ENCODE measurements at places on chromosomes 2 and 18. TPM values are rescaled to one million over a fixed set of nuclear protein-coding genes. Genes with fewer than 3 reads are reported as not detected.
A peak's percentile ranks its signal among the peaks of the same experiment; 100 is the strongest.

The SPHKAP gene
- not detected for total RNA-seq

The NLRC4 gene
- total RNA-seq = not detected

The ABCG5 gene
- 0.66 TPM for total RNA-seq

The PRR30 gene
- not detected for total RNA-seq

The ZC3H8 gene
- total RNA-seq = 10.6 TPM

The TMEM182 gene
- 12.1 TPM for total RNA-seq

The DHRS9 gene
- 16.6 TPM for total RNA-seq

DNA sequence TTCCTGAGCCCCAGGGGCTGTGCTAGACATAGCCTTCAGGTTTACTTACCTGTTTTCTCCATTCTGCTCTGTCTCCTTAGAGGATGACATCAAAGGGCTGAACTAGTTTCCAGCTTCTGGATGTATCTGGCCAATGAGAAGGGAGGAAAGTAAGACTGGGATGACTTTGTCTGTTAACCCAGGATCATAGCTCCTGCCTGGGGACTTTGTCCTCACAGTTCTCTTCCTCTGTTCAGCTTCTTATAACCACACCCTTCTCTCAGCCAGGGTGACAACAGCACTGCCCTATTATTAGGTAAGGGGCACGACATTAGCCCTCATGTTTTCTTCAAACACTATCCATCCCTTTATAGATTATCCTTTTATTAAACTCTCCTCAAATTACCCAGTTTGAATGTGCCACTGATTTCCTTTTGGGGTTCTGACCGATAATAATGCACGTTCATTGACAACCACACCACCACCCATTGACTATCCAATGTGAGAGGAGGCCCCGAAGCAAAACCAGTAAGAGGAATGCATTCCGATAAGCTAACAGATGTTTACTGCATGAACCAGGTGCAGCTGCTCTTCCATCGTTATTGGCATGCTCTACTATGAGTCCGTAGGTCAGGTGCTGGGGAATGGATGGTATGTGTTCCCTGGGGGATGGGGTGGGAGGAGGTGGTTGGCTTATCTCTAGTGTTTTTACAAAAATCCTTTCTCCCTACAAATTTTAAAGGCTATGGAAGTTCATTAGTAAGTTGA lies 23.5 kb downstream of the TSN start:
- peaks cover 49% of the 10 kb centered on the region for H3K4me1 ChIP-seq
- H3K27ac ChIP-seq = peak overlapping the region; percentile 7
- no peaks in the 10 kb centered on the region for H3K27me3 ChIP-seq
- peaks cover 7% of the 10 kb centered on the region for H3K36me3 ChIP-seq
- peak overlapping the region; percentile 9 for H3K4me3 ChIP-seq

DNA sequence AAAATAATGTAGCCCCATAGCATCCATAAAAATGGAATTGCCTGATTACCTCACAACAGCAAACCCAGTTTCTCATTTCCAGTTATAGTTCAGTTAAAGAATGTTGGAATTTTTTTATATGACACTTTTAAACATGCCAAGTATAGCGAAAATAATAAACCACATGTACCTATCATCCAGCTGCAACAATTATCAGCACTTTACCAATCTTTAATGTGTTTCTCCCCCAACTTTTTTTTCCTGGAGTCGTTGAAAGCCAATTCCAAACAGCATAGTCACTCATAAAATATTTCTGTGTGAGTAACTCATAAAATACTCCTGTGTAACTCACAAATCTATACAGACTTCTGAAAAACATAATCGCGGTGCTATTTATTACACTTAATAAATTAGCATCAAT lies 38.1 kb downstream of the SMAD4 start:
- no peaks in the 10 kb centered on the region for H3K27me3 ChIP-seq
- peak overlapping the region; percentile 66 for H3K27ac ChIP-seq
- H3K4me3 ChIP-seq = no peak overlapping the region
- H3K4me1 ChIP-seq = peaks cover 8% of the 10 kb centered on the region
- peaks cover 16% of the 10 kb centered on the region for H3K36me3 ChIP-seq

GRCh38 chr2:46323730-46324129 lies 26.5 kb downstream of the EPAS1 start:
- H3K27me3 ChIP-seq = no peaks in the 10 kb centered on the region
- no peak for DNase-seq
- H3K36me3 ChIP-seq = no peaks in the 10 kb centered on the region

GRCh38 chr2:12897181-12897580 lies 180.4 kb downstream of the TRIB2 start:
- no peaks in the 10 kb centered on the region for H3K4me1 ChIP-seq
- H3K27ac ChIP-seq = no peak overlapping the region
- H3K4me3 ChIP-seq = no peak overlapping the region
- H3K27me3 ChIP-seq = no peaks in the 10 kb centered on the region

GRCh38 chr2:75710220-75710576 lies 517 bp downstream of the GCFC2 start:
- peaks cover 27% of the 10 kb centered on the region for H3K36me3 ChIP-seq
- DNase-seq = no peak
- peak overlapping the region; percentile 72 for H3K27ac ChIP-seq
- peaks cover 18% of the 10 kb centered on the region for H3K4me1 ChIP-seq
- peaks cover 7% of the 10 kb centered on the region for H3K27me3 ChIP-seq
- peak overlapping the region; percentile 69 for H3K4me3 ChIP-seq

GRCh38 chr2:10091182-10091888 lies 11.1 kb upstream of the CYS1 start:
- peaks cover 36% of the 10 kb centered on the region for H3K4me1 ChIP-seq
- no peak for DNase-seq
- no peaks in the 10 kb centered on the region for H3K27me3 ChIP-seq
- peak overlapping the region; percentile 25 for H3K4me3 ChIP-seq

DNA sequence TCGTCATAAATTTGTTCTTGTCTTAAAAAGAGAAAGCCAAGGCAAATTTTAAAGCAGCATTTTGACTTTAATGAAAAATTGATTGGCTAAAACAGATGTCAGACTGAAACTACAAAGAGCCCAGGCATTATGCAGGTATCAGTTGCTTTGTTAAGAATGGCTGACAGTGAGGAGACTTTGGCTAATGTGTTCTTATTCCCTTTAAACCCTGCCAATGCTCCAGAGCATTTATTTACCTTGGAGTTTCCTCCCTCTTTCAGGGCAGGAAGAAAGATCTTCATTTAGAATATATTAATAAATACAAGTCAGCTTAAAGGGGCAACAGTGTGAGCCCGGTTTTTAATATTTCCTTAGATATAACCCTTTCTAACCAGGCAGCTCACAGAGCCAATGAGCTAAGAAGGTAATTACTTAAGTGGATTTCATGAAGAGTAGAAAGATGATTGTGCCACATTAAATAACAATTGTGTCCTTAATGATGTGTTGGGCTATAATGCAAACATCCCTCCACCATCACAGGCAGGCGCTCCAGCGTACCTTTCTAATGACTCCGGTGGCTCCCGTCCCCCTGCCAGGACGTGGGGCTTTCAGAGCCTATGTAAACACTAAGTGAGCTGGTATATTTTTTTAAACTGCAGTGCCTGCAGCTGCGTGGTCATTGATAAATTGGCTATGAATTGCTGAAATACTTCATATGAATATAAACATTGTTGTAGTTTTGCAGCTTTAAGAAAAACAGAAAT lies 349.4 kb upstream of the POU3F3 start:
- H3K4me3 ChIP-seq = no peak overlapping the region
- H3K4me1 ChIP-seq = no peaks in the 10 kb centered on the region
- no peak for DNase-seq

DNA sequence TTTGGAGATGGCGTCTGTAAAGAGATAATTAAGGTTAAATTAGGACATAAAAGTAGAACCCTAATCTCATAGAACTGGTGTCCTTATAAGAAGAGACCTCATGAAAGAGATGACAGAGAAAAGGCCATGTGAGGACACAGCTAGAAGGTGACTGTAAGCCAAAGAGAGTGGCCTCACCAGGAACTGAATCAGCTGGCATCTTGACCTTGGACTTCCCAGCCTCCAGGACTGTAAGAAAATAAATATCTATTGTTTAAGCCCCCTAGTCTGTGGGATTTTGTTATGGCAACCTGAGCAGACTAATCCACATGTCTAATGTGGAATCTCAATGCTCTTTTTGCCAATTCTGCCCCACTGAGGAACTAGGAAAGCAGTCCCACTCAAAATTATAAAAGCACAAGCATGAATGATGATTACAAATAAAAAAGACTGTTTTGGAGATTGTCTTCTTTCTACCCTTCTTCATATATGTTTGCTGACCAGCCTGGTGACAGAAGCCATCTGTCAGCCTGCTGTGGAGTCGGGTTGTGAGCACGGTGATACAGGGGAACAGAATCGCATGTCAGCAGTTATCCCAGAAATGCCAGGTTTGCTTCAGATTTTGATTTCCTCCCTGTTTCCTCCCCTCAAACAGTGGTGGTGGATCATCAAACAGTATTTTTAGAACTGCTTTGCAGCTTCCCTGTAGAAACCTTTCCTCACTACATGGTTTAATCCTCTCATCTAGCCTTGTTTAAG lies 54.2 kb downstream of the INPP4A start:
- no peak for DNase-seq
- H3K27ac ChIP-seq = no peak overlapping the region
- no peaks in the 10 kb centered on the region for H3K27me3 ChIP-seq
- no peaks in the 10 kb centered on the region for H3K36me3 ChIP-seq
- H3K4me3 ChIP-seq = no peak overlapping the region

DNA sequence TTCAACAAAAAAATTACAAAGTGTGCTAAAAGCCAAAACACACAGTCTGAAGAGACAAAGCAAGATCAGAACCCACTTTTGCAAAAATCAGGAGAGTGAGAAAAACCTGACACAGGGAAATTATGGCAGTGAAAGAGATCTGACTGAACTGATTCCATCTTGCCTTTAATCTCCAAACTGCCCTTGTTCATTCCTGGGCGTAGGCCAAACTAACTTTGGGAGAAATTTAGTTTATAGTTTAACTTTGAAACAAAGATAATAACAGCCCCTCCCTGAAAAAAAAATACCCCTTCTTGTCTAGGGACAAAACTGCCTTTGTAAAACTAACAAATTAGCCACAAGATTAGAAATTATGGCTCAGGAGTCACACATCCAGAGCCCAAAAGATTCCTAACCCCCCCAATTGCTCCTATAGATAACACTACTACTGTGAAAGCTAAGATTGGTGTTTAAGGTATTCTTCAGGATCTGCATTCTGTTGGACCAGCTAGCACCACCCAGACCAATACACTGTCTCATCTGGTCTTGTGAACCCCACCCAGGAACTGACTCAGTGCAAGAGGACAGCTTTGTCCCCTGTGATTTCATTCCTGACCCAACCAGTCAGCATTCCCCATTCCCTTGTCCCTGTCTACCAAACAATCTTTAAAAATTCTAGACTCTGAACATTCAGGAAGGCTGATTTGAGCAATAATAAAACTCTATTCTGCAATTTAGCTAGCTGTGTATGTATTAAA lies 226.1 kb upstream of the SH3BP4 start:
- no peak overlapping the region for H3K27ac ChIP-seq
- H3K4me3 ChIP-seq = no peak overlapping the region
- no peaks in the 10 kb centered on the region for H3K27me3 ChIP-seq
- DNase-seq = peak; percentile 6

DNA sequence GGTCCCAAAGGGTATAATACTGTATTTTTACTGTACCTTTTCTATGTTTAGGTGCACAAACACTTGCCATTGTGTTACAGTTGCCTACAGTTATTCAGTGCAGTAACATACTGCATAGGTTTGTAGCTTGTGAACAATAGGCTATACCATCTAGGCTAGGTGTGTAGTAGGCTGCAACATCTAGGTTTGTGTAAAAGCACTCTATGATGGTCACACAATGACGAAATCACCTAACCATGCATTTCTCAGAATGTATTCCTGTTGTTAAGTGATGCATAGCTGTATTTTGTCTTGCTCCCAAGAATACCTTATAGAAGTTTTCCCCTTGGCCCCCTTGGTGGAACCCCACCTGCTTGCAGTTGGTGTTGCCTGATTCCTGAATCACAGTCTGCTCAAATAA lies 29.3 kb upstream of the AGFG1 start:
- no peaks in the 10 kb centered on the region for H3K36me3 ChIP-seq
- DNase-seq = no peak
- H3K4me1 ChIP-seq = no peaks in the 10 kb centered on the region
- H3K4me3 ChIP-seq = no peak overlapping the region
- H3K27ac ChIP-seq = no peak overlapping the region
- no peaks in the 10 kb centered on the region for H3K27me3 ChIP-seq

GRCh38 chr2:220469201-220469600 lies 841.8 kb downstream of the SLC4A3 start:
- no peak overlapping the region for H3K27ac ChIP-seq
- no peaks in the 10 kb centered on the region for H3K4me1 ChIP-seq
- H3K4me3 ChIP-seq = no peak overlapping the region
- DNase-seq = no peak
- no peaks in the 10 kb centered on the region for H3K36me3 ChIP-seq

DNA sequence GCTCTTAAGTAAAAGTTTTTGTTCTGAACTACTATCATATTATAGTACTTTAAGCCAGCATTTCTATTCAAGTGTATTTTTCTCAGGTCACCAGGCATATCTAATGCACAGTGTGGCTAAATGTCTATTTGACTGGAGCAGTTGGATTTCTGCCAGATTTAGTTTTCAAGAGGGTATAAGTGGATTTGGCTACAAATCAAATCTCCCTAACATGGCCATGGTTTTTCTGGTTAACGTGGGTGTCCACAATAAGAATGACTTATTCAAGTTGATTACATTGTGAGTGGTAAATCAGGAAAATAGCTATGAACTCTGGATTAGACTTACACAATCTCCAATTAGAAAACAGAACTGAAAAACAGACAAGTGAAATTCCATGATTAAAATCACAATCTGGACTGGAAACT lies 5.7 kb upstream of the CHN1 start:
- no peak for DNase-seq
- no peak overlapping the region for H3K4me3 ChIP-seq
- no peak overlapping the region for H3K27ac ChIP-seq
- H3K27me3 ChIP-seq = peaks cover 26% of the 10 kb centered on the region
- H3K4me1 ChIP-seq = no peaks in the 10 kb centered on the region

GRCh38 chr2:131036269-131036668 lies 57.0 kb downstream of the FAM168B start:
- no peaks in the 10 kb centered on the region for H3K4me1 ChIP-seq
- no peaks in the 10 kb centered on the region for H3K27me3 ChIP-seq
- no peak overlapping the region for H3K27ac ChIP-seq
- no peak for DNase-seq
- peaks cover 5% of the 10 kb centered on the region for H3K36me3 ChIP-seq

GRCh38 chr2:207635468-207636200 lies 10.4 kb upstream of the METTL21A start:
- H3K27me3 ChIP-seq = no peaks in the 10 kb centered on the region
- DNase-seq = no peak
- peaks cover 21% of the 10 kb centered on the region for H3K4me1 ChIP-seq

DNA sequence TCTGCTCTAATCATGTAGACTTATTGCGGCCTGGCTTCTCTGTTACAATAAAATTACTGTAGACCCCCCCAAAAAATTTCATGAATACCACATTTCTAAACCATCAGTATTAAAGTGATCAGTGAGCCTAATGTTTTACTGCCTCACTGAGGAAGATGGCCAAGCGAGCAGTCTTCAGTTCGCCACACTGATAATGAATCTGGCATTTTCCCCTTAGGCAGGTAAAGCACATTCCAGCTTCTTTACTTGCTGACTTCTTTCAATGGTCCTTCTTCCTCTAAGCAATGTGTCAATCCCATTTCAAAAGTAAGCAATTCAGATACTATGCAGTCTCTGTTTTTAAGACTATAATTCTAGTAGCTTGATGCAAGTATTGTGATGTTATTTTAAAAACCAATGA lies 137.6 kb downstream of the LAMA1 start:
- no peak for DNase-seq
- no peaks in the 10 kb centered on the region for H3K4me1 ChIP-seq
- no peaks in the 10 kb centered on the region for H3K36me3 ChIP-seq
- H3K27me3 ChIP-seq = peaks cover 59% of the 10 kb centered on the region

GRCh38 chr2:72183016-72183415 lies 35.4 kb upstream of the CYP26B1 start:
- H3K27ac ChIP-seq = no peak overlapping the region
- H3K27me3 ChIP-seq = no peaks in the 10 kb centered on the region
- H3K4me3 ChIP-seq = no peak overlapping the region
- DNase-seq = no peak
